ENCODE measurements at places on chromosomes 4 and X. TPM values are rescaled to one million over a fixed set of nuclear protein-coding genes. Genes with fewer than 3 reads are reported as not detected.

FRAS1 gene
- 5.1 TPM for total RNA-seq

GRCh38 chr4:45036677-45037076 is 310.3 kb upstream of the GNPDA2 start:
- DNase-seq: no peak

GRCh38 chr4:88077911-88078524 is 70.6 kb downstream of the PKD2 start:
- DNase-seq: no peak

- DNase-seq: no peak
Measured at GRCh38 chr4:40601641-40602040, 28.0 kb downstream of the RBM47 start.

PLP1 gene
- 14.0 TPM for total RNA-seq

DNA sequence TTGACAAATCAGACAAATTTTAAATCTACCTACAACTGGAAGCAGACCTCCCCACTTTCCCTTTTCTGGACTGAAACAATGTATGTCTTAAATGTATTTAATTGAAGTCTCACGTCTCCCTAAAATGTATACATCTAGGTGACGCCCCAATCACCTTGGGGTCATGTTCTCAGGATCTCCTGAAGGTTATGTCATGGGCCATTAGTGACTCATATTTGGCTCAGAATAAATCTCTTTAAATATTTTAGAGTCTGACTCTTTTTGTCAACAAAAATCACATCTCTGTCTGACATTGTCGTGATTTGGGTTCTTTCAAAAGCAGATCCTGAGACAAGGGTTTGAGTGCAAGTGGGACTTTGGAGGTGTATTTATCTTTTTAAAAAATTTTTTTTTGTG is 26.2 kb upstream of the BOD1L1 start:
- DNase-seq: no peak

DNA sequence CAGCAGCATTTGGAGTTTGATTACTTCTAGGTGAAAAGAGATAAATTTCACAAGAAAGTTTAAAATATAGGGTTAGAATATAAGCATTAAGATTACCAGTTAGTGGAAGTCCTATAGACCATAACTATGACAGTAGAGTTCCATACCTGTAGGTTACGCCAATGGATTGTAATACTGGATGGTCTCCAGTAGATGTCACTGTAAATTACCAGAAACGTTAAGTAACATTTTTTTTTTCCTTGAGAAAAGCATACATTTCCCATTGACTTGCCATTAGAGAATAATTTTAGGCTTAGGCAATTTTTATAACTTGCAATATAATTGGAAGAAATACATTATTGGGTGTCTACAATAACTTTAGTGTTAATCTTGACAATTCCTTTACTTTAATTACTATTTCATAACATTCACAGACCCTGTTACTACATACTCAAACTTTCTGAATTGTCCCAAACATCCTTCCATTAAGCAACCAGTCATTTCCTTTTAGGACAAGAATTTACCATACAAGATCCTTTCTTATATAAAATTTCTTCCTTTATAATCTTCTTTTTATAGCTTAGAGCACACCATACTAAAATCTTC is 304.1 kb upstream of the TECRL start:
- DNase-seq: no peak
